Dorsolateral prefrontal cortex (tissue), 122 donors: ENCODE measurements at places on chromosomes 1 and 21.

- DNase-seq = no peak
These were observed 31.3 kb upstream of the CLCA4 start for GRCh38 chr1:86515597-86515996.

- no peak for DNase-seq
These were observed 115.2 kb downstream of the NGF start for GRCh38 chr1:115222616-115223402.

- no peak for DNase-seq
These were observed 52.7 kb downstream of the TEX35 start for GRCh38 chr1:178565586-178565985.

GRCh38 chr1:19472174-19472573 is 13.2 kb downstream of the CAPZB start:
- no peak for DNase-seq

DNA sequence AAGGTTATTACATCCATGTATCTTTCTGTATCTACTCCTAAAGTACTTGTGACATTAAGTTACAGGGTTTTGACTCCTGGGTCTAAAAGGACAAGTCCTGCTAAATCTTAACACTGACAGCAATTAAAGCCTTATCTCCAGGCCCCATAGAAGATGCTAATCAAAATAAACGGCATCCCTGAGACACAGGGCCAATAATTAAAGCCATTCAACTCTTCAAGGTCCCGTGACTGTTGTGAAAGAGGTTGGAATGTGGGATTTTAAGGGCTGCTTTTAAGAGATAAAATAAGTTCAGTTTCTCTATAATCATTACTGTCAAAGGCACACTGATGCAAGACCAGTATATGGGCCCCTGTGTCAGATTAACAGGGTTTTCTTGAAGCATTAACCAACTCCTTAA is 8.3 kb downstream of the DNAI4 start:
- no peak for DNase-seq

- no peak for DNase-seq
These were observed 141.3 kb downstream of the SPATA46 start for GRCh38 chr1:162235241-162235800.

GRCh38 chr1:62040973-62041372 is 153.7 kb upstream of the L1TD1 start:
- no peak for DNase-seq

- DNase-seq = no peak
These were observed 143.0 kb downstream of the CAMTA1 start for GRCh38 chr1:6928106-6928885.

- peak; percentile 67 for DNase-seq
These were observed 607 bp upstream of the LGR6 start for GRCh38 chr1:202192770-202193613.

GRCh38 chr1:193325042-193325441 is 138.6 kb upstream of the B3GALT2 start:
- no peak for DNase-seq

DNA sequence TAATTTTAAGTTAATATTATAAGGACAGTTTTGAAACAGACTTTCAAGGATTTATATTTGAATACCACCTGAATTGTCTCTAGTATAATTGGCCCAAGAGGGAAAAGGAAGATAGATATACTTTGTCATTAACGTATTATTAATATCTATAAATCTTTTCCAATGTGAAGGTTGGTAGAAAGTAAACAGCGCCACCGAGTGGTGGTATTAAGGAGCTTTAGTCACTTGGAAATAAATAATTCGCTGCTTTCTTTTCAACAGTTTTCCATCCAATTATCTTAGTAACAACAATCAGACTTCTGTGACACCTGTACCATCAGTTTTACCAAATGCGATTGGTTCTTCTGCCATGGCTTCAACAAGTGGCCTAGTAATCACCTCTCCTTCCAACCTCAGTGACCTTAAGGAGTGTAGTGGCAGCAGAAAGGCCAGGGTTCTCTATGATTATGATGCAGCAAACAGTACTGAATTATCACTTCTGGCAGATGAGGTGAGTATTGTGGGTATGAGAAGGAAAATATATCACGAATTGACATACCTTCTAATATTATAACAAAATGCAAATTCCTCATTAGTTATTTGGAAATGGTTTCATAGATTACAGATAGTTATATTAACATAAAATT is 37.7 kb downstream of the SH3GLB1 start:
- no peak for DNase-seq

DNA sequence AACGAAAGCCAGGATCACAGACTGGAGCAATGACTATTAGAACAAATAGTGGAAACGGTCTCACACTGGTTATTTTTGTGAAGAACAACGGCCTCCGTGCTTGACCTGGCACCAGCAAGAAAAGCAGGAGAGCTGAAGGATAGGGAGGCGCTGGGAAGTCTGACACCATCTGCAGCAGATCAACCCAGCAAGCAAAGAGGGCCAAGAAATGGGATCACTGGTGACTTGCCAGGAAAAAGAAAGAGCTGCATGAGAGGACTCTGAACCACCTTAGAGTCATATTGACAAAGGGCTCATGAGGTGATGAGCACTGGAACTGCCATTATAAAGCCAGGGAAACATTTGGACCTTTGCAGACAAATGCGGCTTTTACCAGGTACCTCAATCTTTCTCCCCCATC is 25.0 kb downstream of the MTOR start:
- no peak for DNase-seq

- no peak for DNase-seq
These were observed 55.3 kb downstream of the APP start for GRCh38 chr21:26115305-26115704.
